GM12878 (cell line): ENCODE measurements at places on chromosomes 12 and 14.

GRCh38 chr12:91913651-91914050, 232.0 kb downstream of the BTG1 start:
- DNase-seq: no peak

GRCh38 chr12:64666054-64666914, 56.0 kb downstream of the RASSF3 start:
- DNase-seq: no peak

- DNase-seq: no peak
Observed at GRCh38 chr12:122040579-122041386, 19.1 kb downstream of the BCL7A start.

DNA sequence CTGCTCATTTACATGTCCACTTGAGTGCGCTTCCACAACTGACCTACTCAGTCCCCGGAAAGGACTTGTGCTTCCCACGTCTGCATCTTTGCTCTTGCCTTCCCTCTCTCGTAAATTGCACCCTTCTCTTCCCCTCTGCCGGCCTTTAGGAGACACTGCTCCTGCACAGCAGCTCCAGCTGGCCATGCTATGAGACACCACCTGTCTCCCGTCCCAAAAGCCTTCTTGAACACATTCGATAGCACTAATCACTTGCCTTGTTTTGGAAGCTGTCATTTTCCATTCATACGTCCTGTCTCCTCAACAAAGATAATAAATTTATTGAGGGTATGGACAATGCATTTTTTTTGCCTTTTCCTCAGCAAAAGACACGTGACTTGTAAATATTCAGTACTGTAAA, 15.7 kb upstream of the KCNA1 start:
- no peak for DNase-seq

- no peak for DNase-seq
Observed at GRCh38 chr14:74064426-74064825, 19.8 kb downstream of the ALDH6A1 start.
